ENCODE measurements at places on chromosomes 7 and 10.

GRCh38 chr10:52394246-52394645 lies 80.2 kb downstream of the DKK1 start:
- no peak for DNase-seq

GRCh38 chr7:29684787-29685650 lies 121.3 kb upstream of the WIPF3 start:
- DNase-seq = peak; percentile 73

GRCh38 chr10:64101606-64102263 lies 580.5 kb downstream of the REEP3 start:
- DNase-seq = no peak

- no peak for DNase-seq
Measured at GRCh38 chr7:122887848-122888247, 1.6 kb upstream of the CADPS2 start.

- DNase-seq = no peak
Measured at GRCh38 chr7:115763347-115763746, 267.2 kb downstream of the TFEC start.

DNA sequence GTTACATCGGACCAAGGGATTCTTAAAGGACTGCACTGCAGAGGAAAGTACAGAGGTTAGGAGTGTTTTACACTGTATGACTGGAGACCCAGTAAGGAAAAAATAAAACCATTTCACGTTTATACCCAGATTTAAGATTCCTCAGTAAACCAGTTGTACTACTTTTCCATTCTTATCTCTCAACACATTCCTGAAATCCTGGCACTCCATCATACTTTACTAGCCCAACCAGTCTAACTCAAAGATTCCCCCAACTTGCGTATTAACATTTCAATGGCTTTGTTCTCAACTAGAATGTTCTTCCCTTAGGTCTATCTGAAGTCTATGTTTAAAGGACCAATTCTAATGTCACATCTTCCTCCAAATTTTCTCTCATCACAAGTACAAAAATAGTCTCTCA lies 8.0 kb downstream of the CCDC186 start:
- no peak for DNase-seq

GRCh38 chr10:87661861-87662785 lies 2.4 kb downstream of the PAPSS2 start:
- no peak for DNase-seq

DNA sequence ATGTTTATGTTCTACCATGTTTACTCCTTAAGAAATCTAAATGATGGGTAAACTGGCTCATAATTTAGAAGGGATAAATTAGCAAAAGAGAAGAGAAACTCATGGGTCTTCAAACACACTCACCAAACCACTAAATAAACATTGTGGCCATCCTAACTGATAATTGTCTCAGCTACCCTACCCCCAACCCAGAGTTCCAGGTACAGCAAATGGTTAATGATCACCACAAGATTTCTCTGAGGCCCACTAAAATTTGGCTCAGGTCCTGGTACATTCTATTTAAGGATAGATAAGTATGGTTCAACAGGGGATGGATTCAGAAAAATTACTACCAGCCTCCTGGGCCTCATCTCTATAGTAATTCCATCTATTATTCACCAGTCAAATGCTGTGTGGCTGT lies 21.4 kb downstream of the SLC25A13 start:
- DNase-seq = no peak

DNA sequence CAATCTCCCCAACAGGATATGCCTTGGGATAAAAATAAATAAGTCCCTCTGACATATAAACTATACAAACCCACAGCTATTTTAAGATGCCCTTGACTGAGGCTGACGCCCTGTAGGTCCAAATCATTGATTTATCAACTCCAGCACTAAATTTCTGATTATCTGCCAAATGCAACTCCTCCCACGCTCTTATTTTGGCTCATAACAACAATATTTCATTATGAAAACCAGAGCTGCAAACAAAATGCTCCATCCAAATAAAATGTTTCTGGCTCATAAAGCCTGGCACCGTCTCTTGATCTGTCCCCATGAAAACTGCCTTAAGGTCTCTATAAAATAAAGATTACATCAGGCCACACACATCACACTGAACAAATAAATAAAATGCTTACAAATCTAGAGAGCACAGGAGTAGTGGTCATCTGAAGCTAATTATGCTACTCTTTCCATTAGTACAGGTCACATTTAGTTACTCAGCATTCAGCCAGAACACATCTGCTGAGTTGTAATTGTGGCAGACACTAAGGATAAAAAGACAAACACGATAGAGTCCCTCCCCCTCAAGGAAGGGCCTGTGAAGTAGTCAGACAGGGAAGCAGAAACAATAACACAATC lies 28.8 kb downstream of the CACUL1 start:
- DNase-seq = no peak

DNA sequence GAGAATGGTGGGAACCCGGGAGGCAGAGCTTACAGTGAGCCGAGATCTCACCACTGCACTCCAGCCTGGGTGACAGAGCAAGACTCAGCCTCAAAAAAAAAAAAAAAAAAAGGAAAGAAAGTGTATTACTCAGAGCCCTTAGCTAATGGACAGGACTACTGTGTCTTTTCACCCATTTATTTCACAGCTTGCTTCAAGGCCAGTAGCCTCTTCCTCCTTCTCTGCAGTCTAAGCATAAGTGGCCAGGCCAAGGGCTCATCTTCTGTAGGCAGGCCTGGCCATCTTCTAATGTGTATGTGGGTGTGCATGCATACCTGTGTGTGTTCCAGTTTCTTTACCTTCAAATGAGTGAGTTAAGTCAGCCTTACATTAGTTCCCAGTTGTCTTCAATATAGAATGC lies 94.8 kb upstream of the GDF10 start:
- DNase-seq = no peak

DNA sequence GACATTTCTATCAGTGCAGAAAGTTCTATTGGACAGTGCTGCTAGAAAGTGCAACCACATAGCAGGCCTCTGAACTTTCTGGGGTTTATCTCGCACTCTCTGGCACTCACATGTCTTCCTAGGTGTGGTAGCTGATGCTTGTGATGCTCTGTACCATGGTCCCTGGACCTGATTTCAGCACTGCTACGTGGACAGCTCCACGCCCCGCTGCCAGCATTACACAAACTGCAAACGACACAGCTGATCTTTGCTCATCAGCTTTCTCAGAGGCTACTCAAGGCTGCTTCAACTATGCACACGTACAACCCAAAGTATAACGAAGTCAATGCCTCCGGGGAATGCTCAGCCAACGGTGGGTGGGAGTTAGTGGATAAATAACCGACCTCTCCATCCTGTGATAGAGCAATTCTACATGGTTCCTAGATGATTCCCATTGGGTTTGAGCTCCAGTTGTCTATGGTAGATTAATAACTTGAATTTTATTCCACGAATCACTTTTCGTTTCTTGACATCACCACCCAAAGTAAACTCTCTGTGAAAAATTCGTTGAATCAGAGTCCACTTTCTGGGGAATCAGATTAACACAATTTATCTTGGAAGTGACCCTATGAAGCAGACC lies 302.5 kb downstream of the ACTR3B start:
- DNase-seq = no peak

Measured in posterior cingulate gyrus (tissue), 11 donors.